ENCODE measurements at places on chromosomes 7 and 10.

DNA sequence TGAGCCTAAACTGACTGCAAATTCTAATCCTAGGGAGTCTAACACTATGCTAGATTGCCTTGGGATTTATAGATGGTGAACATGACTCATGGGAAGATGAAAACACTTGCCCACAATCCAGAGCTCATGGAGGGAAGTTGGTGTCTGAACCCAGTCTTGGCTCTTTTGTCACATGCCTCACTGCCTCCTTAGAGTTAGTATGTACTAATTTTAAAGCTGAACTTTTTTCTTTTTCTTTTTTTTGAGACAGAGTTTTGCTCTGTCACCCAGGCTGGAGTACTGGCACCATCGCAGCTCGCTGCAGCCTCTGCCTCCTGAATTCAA lies 14.4 kb downstream of the MRPL32 start:
- DNase-seq, result no peak

GRCh38 chr7:22896917-22897316 lies 74.3 kb upstream of the TOMM7 start:
- DNase-seq, result no peak

DNA sequence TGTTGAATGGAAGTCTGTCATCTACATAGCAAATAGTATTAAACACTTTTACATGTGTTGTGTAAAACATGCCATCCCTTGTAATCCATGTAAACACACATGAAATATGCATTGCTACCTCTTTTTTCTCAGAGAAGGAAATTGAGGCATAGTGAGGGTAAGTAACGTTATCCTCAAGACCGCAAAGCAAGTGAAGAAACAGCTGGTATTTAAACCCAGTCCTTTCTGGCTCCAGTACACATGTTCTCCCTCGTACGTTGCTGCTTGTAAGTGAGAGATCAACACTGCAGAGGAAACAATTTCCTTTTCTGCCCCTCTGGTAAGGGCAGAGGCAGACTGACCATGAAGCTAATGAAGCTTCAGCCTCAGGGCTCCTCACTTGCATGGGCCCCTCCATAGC lies 28.5 kb downstream of the MAP3K8 start:
- no peak for DNase-seq

DNA sequence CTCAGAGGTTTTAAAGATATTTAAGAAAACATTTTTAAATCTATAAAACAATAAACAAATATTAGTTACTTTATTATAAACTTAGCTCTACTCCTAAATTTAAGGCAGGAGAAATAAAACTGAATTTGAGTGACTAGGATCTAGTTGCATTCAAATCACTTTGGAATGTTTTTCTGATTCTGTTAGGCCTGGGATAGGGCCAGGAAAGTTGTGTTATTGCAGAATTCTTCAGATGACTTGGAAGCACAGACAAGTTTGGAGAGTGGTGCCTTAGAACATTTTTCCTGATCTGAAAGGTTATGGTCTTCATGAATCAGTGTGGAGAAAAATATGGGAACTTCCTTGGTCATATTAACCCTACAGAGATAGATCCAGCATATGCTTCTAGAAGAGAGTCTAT lies 15.6 kb upstream of the SLC25A13 start:
- no peak for DNase-seq

- no peak for DNase-seq
These were observed 322.9 kb upstream of the AKR1E2 start for GRCh38 chr10:4503076-4503475.
